Sigmoid colon (tissue), 7 donors: ENCODE measurements at places on chromosomes 5 and 9. TPM values are rescaled to one million over a fixed set of nuclear protein-coding genes. Genes with fewer than 3 reads are reported as not detected.

The GPR21 gene
- total RNA-seq = 1.4 TPM

DNA sequence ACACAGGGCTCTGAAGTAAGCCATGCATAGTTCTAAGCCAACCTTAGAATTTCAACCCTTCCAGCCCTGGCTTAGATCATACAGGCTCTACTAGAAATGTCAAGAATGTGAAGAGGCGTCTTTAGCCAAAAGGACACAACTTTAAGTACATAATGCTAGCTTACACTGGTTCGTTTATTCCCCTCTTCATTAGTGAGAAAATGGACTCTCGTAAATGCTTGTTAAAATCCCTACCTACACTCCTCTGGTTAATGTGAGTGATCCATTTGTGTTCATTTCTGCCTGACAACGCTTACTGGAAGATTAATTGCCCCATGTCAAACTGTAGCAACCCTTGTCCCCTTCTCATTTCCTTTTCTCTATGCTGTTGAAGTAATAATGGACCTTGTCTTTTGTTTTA is 149.3 kb upstream of the POU5F2 start:
- DNase-seq = no peak

DNA sequence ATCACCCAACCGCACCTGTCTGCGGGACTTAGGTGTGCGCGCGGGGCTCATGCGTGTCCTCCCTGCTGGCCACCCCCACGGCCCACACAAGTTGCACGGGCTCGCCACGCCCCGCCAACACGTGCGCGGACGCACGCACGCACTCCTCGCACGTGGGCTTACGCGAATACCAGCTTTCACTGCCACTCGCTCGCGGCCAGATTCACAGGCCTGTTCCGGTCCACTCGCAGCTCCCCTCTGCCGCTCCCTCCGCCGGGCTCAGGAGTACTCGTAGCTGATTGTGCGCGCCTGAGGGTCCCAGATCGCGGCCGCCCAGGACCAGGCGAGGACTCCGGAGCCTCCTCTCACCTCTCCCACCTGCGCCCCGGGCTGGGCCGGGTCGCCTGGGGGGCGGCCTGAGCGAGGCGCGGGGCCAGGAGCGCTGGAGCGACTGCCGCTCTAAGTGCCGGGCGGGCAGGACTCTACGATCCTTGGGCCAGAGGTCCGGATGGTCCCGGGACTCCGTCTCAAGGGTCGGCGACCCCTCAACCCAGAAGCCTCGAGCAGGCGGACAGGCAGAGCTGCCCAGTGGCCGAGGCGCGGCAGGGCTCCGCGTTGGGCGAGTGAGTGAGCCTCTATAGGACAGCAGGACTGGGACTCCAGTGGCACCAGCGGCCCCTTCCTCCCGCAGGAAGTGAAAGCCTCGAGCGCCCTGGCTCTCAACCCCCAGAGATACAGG is 3.4 kb downstream of the PCDHGC5 start:
- peak; percentile 56 for DNase-seq

DNA sequence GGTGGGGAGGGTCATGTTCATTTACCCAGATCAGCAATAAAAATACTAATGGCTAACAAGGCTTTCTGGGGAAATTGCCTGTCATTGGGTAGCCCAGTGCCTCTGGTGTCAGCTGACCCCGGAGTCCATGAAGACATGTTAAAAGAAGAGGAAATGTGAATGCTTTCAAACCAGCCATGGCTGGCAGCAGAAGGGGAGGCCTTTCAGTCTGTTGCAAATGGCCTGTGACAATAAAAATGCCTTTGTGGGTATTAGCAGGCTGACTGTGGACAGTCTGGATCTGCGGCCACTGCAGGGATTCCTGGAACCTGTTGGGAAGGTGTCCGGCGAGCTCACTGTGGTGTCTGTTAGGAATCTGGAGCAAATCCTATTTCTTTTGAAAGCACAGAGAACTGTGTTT is 7.5 kb downstream of the ABL1 start:
- no peak for DNase-seq
